Activated CD4-positive, alpha-beta T cell treated with anti-CD3 and anti-CD28 coated beads, Interleukin-2, amount 50 U/mL, for 1 hour (primary cell): ENCODE measurements at places on chromosomes 3 and 15.
A peak's percentile ranks its signal among the peaks of the same experiment; 100 is the strongest.

GRCh38 chr3:119211193-119211592, 29.5 kb downstream of the B4GALT4 start:
- no peak for DNase-seq

GRCh38 chr3:158314426-158315357, 204.8 kb downstream of the RSRC1 start:
- no peak for DNase-seq

GRCh38 chr3:150830094-150830681, 67.2 kb upstream of the SIAH2 start:
- DNase-seq, result no peak

DNA sequence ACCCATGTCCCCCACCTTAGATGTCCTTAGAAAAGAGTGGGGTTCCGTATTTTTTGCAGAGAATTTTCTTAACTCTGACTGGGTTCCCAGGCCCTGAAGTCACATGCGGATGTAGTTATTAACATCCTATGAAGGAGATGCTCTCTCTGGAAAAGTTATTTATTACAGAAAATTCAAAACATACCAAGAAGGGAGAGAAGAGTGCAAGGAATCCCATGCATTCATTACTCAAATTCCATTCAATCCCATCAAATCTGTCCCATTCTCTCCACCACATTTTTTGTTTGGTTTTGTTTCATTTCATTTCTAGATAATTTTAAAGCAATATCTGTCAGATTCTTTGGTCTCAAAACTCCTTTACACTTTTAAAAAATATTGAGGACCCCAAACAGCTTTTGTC, 34.3 kb upstream of the ANKRD34C start:
- DNase-seq, result no peak

- DNase-seq, result no peak
Observed at GRCh38 chr3:190825386-190826016, 37.0 kb downstream of the GMNC start.

GRCh38 chr15:68639926-68640600, 61.3 kb downstream of the CORO2B start:
- no peak for DNase-seq

- no peak for DNase-seq
Observed at GRCh38 chr15:47523681-47524475, 193.4 kb upstream of the SEMA6D start.

GRCh38 chr15:41903782-41904181, 9.9 kb upstream of the SPTBN5 start:
- no peak for DNase-seq

- DNase-seq, result no peak
Observed at GRCh38 chr3:38133557-38134405, 3.1 kb downstream of the ACAA1 start.

- DNase-seq, result no peak
Observed at GRCh38 chr3:128480278-128480677, 12.7 kb downstream of the GATA2 start.

DNA sequence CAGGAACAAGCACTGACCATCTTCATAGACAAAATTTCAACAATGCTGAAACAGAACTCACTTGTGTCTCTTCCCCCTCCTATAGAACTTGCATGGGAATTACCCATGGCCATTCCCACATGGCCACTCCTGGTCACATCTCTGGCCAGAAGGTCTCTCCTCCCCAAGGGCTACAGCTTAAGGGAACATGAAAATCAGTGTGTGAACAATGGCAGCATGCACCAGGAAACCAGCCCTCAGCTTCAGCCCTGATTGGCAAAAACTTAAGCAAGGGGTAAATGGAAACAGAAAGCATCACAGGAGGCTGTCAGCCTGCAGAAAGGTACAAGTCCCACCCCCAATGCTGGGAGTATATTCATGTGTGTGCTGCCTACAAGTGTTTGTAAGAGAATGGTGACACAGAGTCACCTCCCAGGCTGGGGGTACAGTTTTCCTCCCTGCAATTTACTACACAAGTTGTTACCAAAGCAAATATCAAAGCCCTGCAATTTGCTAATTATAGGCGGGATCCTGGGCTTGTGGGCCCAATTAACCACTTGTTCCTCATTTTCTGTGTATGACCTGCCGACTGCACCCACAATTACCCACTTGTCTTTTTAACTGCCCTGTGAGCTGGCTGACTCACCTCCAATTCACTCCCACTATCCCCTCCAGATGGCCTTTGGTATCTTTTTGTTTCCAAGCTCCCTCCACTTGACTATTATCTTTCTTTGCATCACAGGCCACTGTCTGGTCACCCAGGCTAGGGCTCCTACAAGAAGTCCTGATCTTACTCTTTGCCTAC, 84.4 kb upstream of the HES1 start:
- no peak for DNase-seq

DNA sequence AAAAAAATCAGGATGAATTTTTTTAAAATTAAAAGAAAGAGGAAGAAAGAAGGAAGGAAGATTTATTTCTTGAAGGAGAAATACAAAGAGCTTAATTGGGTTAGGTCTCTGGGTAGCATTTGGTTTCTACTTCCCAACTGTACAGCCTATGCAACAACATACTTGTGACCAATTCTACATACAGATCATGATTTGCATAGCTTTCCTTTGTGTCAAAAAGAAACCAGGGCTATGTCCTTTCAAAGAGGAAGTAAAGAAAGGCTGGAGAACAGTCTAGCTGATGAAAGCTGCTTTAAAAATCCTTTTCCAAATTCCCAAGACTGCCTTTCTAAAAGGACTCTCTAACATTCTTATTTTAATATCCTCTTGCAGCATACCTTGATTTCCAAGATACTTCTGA, 6.1 kb upstream of the HGD start:
- no peak for DNase-seq

- no peak for DNase-seq
Observed at GRCh38 chr3:194657439-194657838, 14.6 kb downstream of the LSG1 start.

DNA sequence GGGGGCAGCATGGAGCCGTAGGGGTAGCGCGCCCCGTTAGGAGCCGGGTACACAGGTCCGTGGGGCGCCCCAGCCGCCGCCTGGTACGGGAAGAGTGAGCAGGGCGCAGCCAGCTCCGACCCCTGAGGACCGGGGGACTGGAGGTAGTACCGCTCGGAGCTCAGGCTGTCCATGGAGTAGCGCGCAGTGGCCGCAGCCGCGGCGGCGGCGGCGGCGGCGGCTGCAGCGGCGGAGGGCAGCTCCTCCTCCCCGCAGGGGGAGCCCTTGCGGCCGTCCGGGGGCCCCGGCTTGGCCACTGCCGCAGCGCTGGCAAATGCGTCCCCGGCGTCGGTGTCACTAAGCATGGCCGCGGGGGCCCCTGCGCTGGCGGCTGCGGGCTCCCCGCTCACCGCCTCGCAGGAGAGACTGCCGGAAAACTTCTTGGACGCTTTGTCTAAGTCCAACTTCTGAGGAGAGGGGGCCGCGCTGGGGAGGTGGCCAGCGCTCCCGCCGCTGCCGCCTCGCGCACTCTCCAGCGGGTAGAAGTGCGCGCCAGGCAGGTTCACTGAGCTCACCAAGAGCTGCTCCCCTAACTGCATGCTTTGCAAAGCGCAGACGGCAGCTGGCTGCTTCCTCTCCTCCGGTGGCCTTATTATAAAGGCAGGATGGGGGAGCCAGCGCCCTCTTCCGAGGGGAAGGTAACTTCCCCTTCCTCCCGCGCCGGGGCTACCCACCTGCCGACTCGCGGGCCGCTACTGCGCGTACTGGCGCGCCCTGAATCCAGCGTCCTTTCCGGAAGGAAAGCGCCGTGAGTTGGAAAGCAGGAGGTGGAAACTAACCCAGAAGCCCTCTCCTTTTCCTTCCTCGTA, at the start of gene EOMES:
Gene EOMES (minus strand): TSS at position 607 of the 848 bp plus-strand sequence. CDS start 29 bp downstream, at position 578.
- peak; percentile 60 for DNase-seq

- DNase-seq, result no peak
Observed at GRCh38 chr3:124812291-124813265, 74.6 kb downstream of the ITGB5 start.

DNA sequence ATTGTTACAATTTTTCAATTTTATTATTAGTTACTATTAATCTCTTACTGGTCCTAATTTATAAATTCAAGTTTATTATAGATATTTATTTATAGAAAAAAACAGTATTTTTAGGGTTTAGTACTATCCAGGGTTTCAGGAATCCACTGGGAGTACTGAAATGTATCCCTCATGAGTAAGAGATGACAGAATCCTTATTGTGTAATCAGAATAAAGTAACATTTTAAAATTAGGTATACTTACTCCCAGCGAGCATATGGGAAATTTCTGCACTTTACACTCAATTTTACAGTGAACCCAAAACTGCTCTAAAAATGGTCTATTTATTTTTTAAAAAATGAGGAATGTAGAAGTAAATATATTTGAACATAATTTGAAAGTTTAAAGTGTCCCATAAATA, 202.7 kb downstream of the CGGBP1 start:
- no peak for DNase-seq

- no peak for DNase-seq
Observed at GRCh38 chr15:80267658-80268057, 15.6 kb upstream of the CTXND1 start.

- DNase-seq, result no peak
Observed at GRCh38 chr15:29805043-29805707, 17.1 kb downstream of the TJP1 start.

GRCh38 chr3:103873897-103874545, 1439.2 kb downstream of the ZPLD1 start:
- DNase-seq, result no peak
